Large intestine (tissue), 12 donors: ENCODE measurements at places on chromosomes 13 and 19. TPM values are rescaled to one million over a fixed set of nuclear protein-coding genes. Genes with fewer than 3 reads are reported as not detected.
A peak's percentile ranks its signal among the peaks of the same experiment; 100 is the strongest.

DNA sequence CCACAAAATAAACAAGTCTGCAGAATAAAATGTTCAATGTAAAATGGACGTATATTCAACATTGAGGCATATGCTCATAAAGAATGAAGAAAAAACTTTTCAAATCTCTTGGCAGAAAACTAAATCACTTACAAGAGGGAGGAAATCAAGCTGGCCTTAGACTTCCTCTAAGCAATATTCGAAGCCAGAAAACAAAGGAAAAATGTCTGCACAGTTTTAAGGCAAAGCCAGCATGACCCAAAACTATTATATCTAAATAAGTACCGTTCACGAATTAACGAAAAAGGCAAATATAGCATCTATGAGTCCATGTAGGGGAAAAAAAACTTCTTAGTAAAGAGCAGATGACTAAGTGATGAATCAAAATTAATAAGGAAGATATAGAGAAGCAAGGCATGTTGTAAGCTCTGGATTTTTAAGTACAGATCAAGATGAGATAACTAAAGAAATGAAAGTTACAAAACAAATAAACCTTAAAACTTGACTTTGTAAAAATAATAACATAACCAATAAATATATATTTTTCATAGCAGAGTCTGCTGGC is 101.3 kb downstream of the KCNRG start:
- no peaks in the 10 kb centered on the region for H3K27me3 ChIP-seq
- peaks cover 2% of the 10 kb centered on the region for H3K36me3 ChIP-seq
- no peaks in the 10 kb centered on the region for H3K4me1 ChIP-seq
- no peak for DNase-seq

ZNF229 gene
- polyA plus RNA-seq = 9.2 TPM

DNA sequence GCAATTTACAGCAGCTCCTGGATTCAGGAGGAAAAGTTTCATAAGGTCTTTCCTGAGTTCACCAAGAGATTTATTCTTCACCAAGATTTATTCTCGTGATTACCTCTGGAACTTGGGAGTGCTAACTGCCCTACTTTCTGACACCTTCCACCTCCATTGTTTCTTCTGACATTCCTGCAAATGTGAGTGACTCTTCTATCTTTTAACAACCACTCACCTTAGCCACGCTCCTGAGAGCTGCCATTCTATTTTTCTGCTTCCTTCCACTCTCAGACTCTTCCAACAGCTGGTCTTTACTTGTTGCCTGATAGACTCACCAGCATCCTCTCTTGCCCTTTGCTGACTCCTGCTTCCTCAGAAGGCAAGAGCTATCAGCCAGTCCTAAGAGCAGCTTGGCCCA is 11.5 kb upstream of the CBY2 start:
- no peaks in the 10 kb centered on the region for H3K36me3 ChIP-seq
- H3K27me3 ChIP-seq = no peaks in the 10 kb centered on the region
- no peak for DNase-seq
- no peak overlapping the region for H3K27ac ChIP-seq

DNA sequence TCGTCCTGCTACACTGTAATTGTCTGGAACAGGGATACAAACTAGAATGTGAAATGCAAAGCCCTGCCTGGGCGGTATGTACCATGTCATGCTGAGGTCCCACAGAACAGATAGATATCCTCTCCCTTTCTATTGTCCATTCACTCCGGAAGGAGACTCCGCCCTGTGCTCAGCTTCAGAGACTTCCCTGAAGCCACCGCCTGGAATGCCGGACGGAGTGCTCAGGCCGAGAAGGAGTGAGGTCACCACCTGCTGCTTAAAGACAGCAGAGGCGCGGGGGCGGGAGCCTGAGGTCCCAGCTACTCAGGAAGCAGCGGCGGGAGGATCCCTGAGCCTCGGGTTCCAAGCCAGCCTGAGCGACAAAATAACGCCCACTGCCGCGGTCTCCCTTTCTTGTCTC is 890 bp upstream of the ZNF611 start:
- no peak overlapping the region for H3K4me3 ChIP-seq
- peak overlapping the region; percentile 98 for H3K27ac ChIP-seq
- no peaks in the 10 kb centered on the region for H3K36me3 ChIP-seq
- H3K27me3 ChIP-seq = no peaks in the 10 kb centered on the region
- peaks cover 8% of the 10 kb centered on the region for H3K4me1 ChIP-seq

DNA sequence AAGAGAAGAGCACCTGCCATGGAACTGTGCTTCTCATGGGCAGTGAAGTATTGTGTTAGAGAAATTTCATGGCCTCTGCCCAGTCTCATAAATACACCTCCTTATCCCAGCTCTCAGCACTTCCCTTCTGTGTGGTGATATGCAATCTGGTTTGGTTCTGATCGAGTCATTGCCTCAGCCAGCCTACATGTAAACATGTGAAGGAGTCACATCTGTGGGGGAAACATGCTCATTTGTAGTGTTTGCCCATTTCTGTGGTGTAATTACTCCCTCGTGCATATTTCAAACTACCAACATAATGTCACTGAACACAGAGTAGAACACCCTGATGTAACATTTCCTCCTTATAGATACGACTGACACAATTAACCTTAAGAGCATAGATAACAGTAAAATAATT is 183.0 kb downstream of the DCT start:
- H3K36me3 ChIP-seq = no peaks in the 10 kb centered on the region
- no peak overlapping the region for H3K4me3 ChIP-seq
- H3K4me1 ChIP-seq = peaks cover 4% of the 10 kb centered on the region
- DNase-seq = no peak
- H3K27ac ChIP-seq = no peak overlapping the region

DNA sequence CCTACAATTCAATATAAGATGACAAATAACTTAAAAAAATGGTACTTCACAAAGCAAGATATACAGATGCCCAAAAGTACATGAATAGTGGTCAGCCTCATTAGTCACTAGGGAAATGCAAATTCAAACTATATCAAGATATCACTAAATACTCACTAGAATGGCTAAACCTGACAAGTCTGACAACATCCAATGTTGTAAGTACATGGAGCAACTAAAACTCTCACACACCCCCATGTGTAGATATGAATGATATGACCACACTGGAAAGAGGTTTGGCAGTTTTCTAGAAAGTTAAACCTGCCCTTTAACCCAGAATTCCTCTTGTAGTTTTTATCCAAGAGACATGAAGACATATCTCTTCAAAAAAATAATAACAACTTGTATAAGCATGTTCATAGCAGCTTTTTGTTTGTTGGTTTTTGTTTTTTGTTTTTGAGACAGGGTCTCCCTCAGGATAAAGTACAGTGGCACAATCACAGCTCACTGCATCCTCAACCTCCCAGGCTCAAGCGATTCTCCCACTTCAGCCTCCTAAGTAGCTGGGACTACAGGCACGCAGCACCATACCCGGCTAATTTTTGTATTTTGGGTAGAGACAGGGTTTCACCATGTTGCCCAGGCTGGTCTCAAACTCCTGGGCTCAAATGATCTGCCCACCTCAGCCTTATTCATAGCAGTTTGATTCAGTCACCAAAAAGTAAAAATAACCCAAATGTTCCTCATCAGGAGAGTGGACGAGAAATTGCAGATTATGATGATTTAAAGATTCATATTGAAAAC is 55.1 kb downstream of the RFX2 start:
- DNase-seq = no peak
- H3K36me3 ChIP-seq = no peaks in the 10 kb centered on the region
- no peaks in the 10 kb centered on the region for H3K27me3 ChIP-seq
- peak overlapping the region; percentile 93 for H3K27ac ChIP-seq
- no peak overlapping the region for H3K4me3 ChIP-seq

GRCh38 chr13:51784097-51784496 is 19.9 kb downstream of the DHRS12 start:
- no peak for DNase-seq
- no peaks in the 10 kb centered on the region for H3K4me1 ChIP-seq
- no peaks in the 10 kb centered on the region for H3K36me3 ChIP-seq
- no peak overlapping the region for H3K4me3 ChIP-seq
- no peak overlapping the region for H3K27ac ChIP-seq
- H3K27me3 ChIP-seq = no peaks in the 10 kb centered on the region

DNA sequence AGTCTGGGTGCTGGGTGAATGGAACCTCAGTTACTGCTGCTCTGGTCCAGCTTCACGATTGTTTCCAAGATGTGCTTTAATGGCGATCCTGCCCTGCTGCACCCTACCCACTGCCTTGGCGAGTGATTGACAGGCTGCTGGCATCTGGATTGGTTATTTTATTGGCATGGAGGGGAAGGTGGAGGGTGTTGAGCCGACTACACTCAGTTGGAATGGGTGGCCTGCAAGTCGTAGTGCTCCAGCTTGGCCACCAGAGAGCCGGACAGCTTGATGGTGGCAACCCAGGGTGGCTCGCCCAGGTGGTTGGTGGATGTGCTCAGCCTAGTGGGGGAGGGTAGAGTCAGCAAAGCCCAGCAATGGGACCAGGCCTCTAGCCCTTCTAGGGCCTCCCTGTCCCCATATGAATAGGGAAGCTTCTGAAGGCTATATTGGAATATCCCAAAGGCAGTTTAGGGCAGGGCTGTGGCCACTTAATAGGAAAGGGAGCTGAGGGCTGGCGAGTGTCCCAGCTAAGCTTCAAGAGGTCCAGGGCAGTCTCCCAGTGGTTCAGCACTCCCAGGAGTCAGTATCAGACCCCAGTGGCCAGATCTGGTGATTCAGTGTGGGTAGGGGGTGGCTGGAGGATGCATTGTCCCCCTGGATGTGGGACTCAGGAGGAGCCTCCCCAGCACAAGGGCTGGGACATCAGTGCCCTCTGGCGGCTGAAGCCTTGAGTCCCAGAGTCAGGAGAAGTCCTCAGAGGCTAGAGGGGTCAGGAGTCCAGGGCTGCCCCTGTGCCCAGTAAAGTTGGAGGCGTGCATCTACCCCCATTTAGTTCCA is 3.4 kb downstream of the GGN start:
- no peak overlapping the region for H3K27ac ChIP-seq
- peaks cover 43% of the 10 kb centered on the region for H3K36me3 ChIP-seq
- DNase-seq = no peak
- peaks cover 30% of the 10 kb centered on the region for H3K4me1 ChIP-seq
- no peak overlapping the region for H3K4me3 ChIP-seq

SBSN gene
- not detected for polyA plus RNA-seq

GRCh38 chr13:111517641-111518010 is 197.2 kb downstream of the TEX29 start:
- H3K36me3 ChIP-seq = no peaks in the 10 kb centered on the region
- no peak for DNase-seq
- H3K4me1 ChIP-seq = no peaks in the 10 kb centered on the region

LSR gene
- 99.1 TPM for polyA plus RNA-seq

APC2 gene
- 5.6 TPM for polyA plus RNA-seq

DNA sequence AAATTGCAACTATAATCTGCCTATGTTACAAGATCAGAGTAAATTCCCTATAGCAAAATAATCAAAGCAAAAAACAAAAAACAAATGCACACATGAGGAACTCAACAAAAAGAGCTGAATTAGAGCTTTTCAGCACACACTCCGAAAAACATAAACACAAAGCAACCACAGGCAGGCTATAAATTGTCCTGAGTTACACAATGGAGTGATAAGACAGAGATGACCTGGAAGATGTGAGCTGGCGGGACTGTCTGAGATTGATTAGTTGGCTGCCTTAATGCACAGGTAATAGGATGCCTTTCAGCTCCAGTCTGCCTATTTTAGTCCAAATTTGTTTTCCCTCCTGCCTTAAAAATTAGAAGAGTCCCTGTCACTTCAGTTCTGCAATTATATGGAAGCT is 159.0 kb upstream of the FNDC3A start:
- no peak overlapping the region for H3K4me3 ChIP-seq
- no peaks in the 10 kb centered on the region for H3K36me3 ChIP-seq
- peak overlapping the region; percentile 1 for H3K27ac ChIP-seq
- no peak for DNase-seq

DNA sequence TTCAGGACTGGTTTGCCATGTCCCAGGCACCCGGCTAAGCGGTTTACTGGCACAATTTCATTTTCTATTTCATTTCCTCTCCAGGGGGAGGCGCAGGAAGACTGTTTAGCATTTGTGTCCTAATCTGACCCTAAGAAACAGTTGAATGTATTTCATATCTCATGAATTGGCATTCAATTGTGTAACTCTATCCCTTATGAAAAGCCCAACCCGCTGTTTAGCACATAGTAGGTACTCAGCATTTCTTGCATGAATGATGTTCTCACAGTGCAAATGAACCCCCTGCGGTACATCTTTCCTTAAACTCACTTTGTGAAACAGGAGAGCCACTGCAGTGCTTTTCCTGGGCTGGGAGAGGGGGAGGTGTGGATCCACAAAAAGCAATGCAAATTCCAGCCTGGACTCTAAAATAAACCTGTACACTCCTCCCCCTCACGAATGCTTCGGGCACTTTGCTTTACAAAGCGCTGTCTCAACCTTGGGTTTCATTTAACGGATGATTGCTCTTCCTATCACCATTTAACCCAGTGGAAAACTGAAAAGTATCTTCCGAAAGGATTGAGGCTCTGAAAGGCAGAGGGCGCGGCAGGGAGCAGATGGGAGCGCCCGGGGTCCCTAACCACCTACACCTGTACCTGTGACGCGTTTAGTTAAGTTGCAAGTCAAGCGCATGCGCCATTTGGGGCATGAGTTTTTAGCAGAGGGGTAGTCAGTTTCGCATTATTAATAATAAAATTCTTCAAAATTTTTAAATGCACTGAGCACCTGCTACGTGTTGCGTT is 1.2 kb upstream of the EEF2 start:
- no peak overlapping the region for H3K27ac ChIP-seq
- H3K27me3 ChIP-seq = peaks cover 6% of the 10 kb centered on the region
- H3K36me3 ChIP-seq = peaks cover 29% of the 10 kb centered on the region
- DNase-seq = peak; percentile 60
- H3K4me3 ChIP-seq = no peak overlapping the region
- H3K4me1 ChIP-seq = peaks cover 35% of the 10 kb centered on the region

LILRB3 gene
- 2.9 TPM for polyA plus RNA-seq

OVOL3 gene
- 0.09 TPM for polyA plus RNA-seq

DNA sequence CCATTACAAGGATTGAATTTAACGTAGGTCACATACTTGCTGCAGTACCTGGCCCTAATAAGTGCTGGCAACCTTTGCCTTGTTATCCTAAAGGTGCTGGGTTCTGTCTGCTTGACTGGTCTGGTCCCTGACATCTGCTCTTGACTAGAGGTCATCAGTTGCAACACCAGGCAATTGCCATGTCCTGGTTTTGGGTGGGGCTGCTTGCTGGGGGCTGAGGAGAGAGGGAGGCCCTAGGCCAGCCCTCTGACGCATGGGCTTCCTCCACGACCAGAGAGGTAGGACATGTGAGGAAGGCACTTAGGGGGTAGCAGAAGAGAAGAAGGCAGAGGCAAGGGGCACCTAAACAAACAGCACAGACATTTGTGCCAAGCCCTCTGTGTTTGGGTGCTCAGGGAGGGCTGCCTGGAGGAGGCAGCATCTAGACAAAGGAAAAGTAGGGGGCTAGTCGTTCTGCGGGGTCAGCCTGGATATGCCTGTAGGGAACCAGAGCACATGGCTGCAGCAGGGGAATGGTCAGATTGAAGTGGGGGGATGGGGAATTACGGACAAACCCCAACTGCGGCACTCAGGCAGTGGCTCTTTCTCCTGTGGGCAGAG is 21.7 kb downstream of the VSTM2B start:
- H3K4me1 ChIP-seq = peaks cover 26% of the 10 kb centered on the region
- no peak for DNase-seq
- H3K27ac ChIP-seq = peak overlapping the region; percentile 81
- no peaks in the 10 kb centered on the region for H3K27me3 ChIP-seq
- H3K4me3 ChIP-seq = no peak overlapping the region
